Kidney epithelial cell (primary cell): ENCODE measurements at places on chromosomes 1 and 21.

- DNase-seq, result no peak
These were observed 141.8 kb upstream of the ZNF648 start for GRCh38 chr1:182203191-182203875.

- no peak for DNase-seq
These were observed 13.6 kb upstream of the C1QTNF12 start for GRCh38 chr1:1259951-1260600.

- no peak for DNase-seq
These were observed 12.0 kb upstream of the PCBP3 start for GRCh38 chr21:45631540-45631939.

DNA sequence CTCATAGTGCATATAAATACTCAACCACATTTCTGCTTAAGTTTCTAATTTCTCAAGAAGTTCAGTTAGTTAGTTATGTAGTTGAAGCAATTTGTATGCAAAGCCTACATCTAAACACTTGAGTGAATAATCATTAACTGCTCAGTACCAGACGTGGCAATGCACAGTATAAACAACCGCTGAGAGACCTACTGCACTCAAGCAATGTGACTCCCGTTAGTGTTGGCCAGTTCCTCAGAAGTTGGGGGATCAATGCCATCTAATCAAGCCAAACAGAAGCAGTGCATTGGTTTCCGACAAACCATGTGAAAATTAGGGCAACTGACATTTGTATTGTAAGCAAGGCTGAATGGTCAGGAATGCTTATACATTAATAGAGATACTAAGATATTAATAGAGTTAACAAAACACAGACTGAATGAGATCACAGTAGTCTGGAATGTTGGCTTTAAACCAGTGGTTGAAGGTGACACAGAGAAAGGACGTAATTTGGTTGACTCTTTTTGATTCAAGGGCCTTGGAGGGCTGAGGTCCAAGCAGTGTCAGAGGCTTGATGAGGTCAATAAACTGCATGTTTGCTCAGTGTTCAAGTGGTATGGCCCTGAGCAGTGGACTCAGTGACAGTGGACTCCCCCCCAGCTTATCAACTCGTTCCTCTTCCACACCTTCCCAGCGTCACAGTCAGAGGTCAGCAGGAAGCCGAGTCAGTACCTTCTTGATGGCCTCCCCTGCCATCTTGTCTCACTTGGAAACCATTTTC, 255.5 kb downstream of the CTH start:
- DNase-seq, result no peak

GRCh38 chr21:42722808-42723473, 69.5 kb downstream of the PDE9A start:
- no peak for DNase-seq

DNA sequence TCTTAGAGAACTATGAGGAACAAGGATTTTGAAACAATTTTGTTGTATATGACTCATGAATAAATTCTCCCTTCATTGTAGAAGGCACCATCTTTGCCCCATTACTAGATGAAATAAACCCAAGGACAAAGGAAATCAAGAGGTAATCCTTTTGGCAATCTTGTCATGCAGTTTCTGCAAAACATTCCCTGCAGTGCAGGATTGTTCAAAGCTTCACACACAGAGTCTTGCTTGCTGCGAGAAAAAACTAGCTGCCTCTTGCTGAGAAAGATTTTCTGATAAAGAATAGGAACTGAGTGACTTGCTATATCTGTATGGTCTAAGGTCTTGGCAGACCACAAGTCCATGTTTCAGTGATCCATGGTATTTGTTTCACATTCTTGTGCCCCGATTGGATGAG, 657.4 kb upstream of the ADGRL4 start:
- no peak for DNase-seq

GRCh38 chr1:110309139-110309538, 30.0 kb upstream of the RBM15 start:
- DNase-seq, result no peak

DNA sequence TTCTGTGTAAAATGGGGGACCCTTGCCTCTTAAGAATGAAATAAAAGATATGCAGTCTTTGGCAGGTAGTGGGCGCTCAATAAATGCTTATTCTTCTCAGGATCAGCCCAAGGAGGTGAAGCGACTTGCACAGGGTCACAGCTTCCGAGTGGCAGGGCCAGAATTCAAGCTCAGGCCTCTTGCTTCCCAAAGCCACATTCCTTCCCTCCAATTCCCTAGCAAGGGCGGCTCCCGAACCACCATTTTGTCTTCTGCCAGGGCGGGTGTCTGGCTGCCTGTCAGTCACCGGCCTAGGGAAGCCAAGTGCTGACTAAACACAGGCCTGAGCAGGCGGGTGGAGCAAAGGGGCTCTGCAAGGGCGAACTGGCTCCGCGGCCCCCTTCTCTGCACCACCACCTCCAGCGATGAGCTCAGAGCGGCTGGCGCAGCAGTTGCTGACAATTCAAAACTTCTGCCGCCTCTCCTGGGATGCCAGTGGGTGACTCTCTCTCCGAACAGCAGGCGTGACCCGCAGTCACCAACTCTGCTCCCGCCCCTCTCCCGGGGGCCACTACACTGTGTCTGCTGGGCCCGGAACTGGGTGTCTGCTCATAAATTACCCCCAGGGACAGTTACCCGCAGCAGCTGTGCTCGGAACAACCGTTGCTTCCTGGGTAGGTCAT, 10.8 kb downstream of the GPR3 start:
- DNase-seq, result no peak

DNA sequence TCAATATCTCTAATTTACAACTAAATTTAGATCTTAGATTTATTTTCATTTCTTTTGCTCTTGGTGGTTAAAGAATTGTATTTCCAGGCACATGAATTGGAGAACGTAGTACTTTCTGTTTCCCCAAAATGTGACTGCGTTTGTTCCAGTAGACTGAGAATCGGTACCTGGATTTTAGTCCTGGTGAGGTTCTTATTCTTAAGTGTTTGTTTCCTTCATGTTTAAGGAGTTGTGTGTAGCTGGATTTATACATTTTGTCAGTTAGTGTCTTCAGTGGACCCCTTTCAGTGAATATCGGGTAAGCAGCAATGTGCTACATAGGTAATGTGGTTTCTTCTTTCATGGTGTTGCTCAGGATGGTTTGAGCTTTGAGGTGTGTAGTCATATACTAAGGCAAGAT, 6.8 kb downstream of the MIER1 start:
- DNase-seq, result no peak

DNA sequence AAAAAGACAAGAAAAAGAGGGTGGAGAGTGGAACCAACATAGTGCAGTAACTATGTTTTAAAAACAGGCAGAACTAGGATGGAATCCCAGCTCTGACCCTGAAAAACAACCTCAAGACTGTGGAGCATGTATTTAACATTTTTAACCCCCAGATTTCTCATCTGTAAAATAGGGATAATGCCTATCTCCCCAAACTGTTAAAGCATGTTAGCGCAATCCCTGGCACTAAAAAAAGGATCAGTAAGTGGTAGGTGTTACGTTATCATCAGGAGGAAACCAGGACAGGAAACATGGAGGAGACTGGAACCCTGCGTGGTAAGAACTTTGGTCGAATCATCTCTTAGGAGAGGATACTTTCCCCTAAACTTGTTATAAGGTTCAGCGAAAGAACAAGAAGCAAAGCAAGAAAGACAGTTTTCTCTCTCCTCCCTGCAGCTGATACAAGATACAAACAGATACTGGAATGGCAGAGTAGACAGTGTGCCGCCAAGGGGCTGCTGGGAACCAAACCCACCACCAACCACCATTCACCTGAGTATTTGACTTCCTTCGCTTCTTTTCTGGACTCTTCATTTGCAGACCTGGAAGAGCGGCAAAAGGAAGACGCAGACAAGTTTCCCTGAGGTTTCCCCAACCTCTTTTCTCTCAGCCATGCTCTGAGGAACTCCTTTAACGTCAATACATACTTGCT, 991 bp downstream of the PYGO2 start:
- no peak for DNase-seq
